ENCODE measurements at places on chromosomes 12 and 14.

DNA sequence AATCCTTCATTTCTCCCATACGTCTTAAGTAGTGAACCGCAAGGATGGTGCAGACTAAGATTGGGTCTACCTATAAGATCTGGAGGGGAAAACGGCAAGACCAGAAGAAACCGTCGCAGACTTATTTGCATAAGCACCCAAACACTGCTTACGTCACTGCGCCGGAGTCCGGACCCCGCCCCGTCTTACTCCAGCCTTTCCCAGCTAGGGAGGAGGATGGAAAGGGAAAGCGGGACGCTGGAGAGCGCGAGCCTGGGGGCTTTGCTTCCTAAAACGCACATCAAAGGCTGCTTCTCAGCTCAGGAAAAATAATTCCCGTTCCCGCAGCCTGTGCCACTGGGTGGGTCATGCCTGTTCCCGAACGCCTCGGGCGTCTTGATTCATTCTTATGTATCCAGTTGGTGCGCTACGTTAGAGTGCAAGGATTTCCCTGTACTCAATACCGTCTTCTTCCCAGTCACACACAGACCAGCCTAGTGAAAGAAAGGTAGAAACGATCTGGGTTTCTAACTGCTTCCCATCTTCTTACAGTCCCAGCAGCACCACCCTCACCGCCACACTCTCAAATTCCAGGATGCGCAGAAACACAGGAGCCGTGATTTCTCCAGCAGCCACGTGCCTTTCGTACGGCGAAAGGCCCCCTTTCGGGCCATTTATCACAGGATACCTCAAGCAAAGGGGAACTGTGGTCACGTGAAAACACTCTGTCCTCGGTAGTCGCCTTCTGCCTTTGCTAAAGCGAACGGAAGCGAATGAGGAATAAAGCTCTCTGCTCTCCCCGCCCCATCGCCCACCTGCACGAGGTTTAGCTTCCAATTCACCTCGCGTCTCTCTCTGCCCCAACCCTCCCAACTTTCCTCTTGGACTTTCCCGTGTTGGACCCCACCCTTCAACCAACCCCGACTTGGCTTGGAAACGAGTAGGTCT, 1.1 kb downstream of the SLC6A15 start:
- peak; percentile 16 for DNase-seq

- no peak for DNase-seq
Measured at GRCh38 chr12:97977870-97978405, 515.3 kb downstream of the RMST start.

DNA sequence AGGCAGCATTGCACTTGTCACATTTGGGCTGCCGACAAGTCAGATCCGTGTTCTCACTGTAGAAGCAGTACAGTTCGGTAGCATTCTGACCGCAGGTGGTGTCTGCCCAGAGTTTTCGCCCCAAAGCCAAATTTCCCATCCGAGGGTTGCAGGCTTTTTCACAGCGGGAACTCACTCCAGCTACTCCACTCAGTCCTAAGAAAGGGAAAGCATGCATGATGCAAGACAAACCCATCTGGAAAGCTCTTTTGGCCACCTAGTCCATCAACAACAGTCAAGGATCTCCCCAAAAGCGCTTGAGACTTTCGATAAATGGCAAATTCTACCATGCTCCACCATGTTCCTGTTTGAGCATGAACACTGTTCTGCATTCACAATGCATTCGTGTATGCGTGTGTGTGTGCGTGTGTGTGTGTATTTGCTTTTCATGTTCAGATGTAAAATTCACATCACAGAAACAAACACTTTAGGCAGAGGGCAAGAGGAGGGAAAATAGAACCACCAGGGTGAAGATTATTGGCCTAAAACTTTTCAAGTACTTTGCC, 3.2 kb downstream of the NTN4 start:
- no peak for DNase-seq

GRCh38 chr12:17017402-17017801, 411.4 kb upstream of the LMO3 start:
- DNase-seq = no peak

DNA sequence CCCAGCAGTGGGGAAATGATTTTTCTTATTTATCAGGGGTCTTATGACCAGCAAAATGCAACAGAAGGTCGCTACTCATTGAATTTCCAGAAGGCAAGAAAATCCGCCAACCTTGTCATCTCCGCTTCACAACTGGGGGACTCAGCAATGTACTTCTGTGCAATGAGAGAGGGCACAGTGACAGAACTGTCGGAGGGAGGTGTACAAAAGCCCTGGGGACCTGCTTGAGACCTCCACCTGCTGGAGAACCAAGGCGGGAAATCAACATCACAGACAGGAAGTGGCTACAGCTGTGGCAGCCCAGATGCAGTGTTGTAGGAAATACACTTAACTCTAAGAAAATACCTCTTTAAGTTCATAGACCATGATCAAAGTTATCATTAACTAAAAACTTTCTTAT, 250.9 kb upstream of the OR4E1 start:
- DNase-seq = no peak

DNA sequence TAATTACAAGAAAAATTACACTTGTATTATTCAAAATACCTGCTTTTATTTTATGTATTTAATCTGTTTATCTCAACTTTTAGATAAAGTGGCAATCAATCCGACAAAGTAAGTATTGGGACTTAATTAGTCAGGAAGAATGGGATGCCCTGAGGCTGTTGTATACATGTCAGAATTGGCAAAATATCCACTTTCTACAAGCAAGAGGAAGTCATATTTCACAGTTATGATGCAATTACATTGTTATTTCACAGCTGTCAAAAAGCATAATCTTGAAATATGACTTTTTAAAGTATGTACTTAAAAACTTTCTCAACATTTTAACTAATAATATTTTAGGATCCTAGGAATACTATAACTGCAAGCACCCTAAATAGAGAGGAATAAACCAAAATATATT, 357.1 kb upstream of the MGAT4C start:
- DNase-seq = no peak
